ENCODE measurements at places on chromosomes 3 and 15.

GRCh38 chr3:111872979-111873378 is 13.9 kb downstream of the PHLDB2 start:
- no peak for DNase-seq

GRCh38 chr3:146221276-146221675 is 29.6 kb downstream of the PLSCR4 start:
- no peak for DNase-seq

DNA sequence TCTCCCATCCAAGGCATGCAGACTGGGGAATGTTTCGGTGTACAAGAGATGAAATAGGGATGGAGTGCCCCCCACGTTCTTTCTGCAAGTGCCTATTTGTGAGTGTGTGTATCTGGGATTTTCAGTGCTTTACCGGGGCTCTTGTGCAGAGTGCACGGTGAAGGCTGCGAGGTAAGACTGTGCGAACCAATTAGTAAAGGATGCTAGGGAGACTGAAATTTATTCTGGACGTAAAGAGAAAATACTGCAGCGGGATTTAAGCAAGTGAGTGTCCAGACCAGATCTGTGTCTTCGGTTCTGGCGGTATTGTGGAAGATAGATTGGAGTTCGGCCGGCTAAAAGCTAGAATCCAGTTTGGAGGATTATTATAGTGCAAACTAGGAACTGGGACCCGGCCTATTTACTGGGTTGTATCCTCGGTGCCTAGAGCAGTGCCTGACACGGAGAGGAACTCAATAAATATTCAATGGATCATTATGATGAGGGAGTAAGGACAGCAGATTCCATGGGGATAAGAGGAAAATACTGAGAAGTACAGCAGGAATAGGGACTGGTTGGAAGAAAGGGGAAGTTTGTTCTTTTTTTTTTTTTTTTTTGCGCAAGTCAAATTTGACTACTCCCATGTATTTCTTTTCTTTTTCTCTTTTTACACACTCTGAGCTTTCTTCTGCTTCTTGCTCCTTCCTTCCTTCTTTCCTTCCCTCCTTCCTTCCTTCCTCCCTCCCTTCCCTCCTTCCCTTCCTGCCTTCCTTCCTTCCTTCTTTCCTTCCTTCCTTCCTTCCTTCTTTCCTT is 580 bp upstream of the MAGEF1 start:
- DNase-seq: no peak

- DNase-seq: no peak
These were observed 140.6 kb downstream of the HCN4 start for GRCh38 chr15:73228128-73228646.

DNA sequence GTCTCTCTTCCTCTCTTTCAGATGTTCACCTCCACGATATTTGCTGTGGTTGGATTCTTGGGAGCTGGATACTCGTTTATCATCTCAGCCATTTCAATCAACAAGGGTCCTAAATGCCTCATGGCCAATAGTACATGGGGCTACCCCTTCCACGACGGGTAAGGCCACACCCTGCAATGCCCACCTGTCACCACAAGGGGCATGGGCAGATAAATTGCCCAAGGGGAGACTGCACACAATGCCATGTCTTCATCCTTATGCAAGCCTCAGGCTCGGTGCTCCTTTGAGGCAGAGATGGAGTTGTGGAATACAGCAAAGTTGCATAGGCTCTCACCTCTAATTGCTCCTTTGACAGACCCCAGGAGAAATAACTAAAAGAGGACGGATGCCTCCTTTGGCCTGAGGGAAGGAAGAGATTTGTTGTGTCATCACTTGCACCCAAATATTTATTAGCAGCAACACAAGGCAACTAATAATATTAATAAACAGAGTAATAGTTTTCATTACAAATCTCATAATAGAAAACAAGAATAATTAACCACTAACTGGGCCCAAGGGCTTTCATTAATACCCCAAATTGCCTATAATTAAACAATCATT is 13.2 kb downstream of the TM4SF4 start:
- DNase-seq: no peak

DNA sequence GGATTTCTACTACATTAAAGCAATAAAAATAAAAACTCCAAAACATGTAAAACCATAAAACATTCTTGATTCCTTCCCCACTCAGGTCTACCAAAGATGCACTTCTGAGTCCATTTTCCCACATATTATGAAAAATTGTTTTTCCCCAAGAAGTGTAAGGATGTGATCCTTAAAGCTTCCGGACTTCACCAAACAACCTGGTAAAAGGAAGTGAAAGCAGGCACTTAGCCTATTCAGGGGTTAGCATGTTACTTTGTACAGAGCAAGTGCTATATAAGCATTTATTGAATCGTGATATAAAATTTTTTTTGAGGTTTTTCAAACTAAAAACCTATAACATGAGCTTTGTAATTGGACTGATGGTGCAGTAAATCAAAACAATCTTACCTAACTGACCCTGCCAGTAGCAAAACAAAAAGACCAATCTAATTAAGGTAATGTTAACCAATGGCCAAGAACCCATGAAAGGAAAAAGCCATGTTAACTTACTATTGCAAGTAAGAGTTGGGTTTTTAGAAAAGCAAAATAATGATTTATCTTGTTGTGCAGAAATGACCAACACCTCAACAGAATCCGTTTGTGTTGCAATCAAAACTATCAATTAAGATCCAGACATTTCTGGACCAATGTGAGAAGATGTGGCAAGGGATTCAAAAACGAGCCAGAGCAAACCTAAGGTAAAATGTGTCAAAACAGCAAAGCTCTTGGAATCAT is 1.8 kb downstream of the SETD2 start:
- DNase-seq: no peak

DNA sequence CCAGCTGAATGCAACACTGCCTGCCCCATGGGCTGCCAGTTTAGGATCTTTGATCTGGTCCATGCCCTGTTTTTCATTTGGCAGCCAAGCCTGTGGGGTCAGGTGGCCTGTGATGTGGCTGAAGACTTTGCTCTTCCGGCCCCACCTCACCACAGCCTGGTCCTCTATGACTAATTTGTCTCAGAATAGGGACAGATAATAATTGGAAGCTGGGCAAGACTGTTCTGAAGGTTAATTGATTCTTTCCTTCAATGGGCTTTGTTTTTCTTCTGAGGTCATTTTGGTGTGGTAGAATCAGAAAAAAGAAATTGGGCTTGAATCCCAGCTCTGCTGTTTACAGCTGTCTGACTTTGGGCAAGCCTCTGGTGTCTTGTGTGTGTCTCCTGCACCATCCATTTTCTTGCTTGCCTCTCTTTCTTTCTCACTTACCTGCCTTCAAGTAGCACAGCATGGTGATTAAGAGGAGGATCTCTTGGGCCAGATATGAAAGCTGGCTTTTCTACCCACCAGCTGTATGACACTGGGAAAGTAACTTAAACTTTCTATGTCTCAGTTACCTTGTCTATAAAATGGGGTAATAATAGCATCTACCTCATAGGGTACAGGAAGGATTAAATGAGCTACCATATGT is 24.2 kb downstream of the ABHD2 start:
- DNase-seq: no peak

DNA sequence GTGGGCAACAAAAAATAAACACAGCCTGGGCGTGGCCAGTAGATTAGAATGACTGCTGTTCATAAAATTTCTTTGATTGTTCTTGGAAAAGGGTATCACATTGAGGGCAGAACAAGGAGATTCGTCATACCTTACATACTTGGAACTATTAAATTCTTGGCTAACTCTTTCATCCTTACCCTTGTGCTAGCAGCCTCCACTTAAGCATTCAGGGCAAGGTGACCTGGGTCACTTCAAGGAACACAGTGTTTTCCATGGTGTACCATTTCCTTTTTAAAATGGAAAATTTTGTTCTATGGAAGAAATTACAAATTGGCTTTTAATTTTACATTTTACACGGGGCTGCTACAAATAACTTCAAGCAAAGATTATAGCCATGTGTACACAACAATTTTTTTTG is 60.8 kb downstream of the MINDY4B start:
- DNase-seq: no peak

GRCh38 chr3:58581328-58582091 is 4.3 kb upstream of the FAM107A start:
- DNase-seq: no peak

DNA sequence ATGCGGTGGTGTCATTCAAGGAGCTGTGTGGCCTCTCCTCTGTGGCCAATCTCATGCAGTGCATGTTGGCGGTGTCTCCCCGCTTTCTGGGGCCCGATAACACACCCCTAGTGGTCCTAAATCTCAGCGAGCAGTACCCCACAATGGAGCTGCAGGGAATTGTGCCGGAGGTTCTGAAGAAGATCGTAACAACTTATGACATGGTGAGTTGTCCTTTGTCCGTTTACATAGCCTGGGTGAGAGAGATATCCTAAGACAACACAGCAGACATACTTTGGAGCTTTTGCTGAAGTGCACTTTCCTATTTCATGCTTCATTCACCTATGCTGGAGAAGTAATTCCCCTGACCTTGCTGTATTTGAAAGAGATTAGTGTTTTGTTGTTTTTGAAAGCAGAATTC is 130.0 kb downstream of the PLCL2 start:
- DNase-seq: no peak

- no peak for DNase-seq
These were observed 117.3 kb upstream of the SLC7A14 start for GRCh38 chr3:170703121-170703588.

DNA sequence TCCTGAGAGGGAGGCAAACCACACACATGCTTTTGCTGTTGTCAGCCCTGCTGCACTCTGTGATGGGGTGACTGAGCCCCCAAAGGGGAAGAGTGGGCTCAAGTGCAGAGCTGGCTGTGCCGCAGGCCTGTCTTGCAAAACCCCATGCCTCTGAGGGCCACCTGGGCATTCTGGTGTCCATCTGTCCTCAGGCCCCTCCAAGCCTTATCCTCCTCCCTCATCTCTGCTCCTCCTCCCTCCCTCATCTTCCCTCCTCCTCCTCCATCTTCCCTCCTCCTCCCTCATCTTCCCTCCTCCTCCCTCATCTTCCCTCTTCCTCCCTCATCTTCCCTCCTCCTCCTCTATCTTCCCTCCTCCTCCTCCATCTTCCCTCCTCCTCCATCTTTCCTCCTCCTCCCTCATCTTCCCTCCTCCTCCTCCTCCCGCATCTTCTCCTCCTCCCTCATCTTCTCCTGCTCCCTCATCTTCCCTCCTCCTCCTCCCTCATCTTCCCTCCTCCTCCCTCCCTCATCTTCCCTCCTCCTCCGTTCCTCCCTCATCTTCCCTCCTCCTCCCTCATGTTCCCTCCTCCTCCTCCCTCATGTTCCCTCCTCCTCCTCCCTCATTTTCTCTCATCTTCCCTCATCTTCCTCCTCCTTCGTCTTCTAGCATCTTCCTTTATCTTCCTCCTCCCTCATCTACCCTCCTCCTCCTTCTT is 40.6 kb downstream of the CHDH start:
- DNase-seq: no peak

DNA sequence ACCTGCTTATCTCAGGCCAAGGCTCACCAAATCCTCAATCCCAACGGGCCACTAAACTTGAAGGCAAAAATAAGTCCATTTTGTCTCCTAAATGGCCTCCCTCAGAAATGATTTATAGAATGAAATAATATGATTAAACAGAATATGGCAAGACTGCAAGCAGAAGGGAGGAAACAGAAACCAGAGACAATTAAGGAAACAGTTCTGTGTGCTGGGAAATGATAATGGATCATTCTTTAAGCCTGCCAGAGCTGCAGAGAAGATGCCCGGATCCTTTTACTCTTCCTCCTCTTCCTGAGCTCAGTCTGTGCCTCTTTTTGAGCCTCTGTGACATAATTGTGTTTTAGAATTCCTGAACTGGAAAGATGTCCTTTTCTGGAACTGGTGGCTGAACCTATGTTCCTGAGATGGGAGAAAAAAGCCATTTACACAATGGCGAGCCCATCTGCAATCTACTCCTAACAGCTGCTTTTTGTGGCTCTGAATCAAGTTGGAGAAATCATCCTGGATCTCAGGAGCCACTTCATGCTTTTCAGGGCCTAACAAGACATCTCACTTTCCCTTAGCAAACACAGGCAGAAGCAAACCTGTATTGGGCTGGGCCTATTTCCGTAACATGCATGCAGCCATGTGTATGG is 2.8 kb upstream of the ABHD2 start:
- no peak for DNase-seq

DNA sequence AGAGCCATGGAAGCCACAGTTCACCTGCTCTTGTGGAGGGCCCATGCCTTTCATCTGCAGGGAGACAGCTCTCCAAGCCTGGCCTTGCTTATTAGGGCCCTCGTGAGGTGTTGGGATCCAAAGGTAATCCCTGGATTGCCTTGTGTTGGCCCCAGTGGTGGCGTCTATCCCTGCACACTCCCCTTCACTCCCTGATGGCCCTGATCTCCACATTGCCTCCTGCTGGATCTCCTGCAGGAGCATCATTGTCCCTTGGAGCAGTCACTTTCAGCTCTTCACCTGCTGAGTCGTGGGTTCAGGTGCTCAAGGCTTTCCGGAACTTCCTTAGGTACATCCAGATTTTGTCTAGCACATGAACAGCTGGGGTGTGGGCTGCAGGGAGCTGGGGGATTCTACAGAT is 7.0 kb downstream of the PPCDC start:
- no peak for DNase-seq

- no peak for DNase-seq
These were observed 36.7 kb upstream of the SLC6A1 start for GRCh38 chr3:10955711-10956453.

DNA sequence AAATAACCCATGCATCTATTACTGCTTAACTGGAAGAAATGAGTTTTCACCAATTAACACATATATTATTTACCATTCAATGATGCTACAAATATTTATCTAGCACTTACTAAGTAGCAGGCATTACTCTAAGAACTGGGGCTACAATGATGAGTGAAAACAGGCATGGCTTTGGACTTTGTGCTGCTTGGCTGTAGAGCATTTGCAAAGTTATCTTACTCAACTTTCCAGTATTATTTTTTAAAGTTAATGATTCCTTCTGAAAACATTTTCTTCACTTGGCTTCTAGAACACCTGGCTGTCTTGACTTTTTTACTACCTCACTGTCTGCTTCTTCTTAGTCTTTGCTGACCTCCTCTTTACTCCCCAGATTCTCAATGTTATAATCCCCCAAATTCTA is 1.8 kb downstream of the C3orf33 start:
- no peak for DNase-seq

GRCh38 chr3:18208091-18208490 is 217.0 kb downstream of the SATB1 start:
- no peak for DNase-seq

DNA sequence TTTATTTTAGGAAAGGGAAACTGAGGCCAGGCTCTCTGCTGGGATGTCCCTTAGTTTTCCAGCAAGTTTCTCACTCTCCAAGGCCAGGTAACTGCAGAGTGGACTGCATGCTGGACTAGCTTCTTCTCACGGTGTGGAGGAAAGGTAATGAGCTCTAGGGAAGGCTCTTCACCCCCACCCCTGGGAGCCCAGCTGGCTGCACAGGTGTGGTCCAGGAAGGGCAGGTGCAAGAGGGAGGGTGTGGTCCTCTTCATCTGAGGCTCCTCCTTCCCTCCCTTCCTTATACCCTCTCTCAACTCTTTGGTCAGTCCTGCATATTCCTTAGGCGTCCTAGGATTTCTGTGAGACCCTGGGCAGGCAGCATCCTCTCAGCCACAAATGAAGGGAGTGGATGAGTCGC is 33.9 kb downstream of the RNU5B-1 start:
- no peak for DNase-seq

- DNase-seq: no peak
These were observed 474.2 kb upstream of the ROBO2 start for GRCh38 chr3:76565496-76566210.
